ENCODE measurements at places on chromosomes 16 and 17.

DNA sequence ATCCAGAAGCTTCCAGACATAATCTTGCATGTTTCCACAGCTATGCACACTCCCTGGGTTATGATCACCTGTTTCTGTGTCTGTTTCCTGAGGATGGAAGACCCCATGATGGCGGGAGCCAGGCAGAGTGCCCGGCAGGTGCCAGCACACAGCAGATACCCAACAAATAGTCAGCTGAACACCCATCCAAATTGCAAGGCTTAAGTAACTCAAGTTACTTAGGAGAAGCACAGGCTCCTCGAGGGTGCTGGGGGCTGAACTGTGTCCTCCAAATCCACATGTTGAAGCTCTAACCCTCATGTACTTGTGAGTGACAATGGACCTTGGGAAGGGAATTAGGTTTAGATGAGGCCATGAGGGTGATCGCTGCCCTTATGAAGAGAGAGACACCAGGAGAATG lies 79.5 kb upstream of the DOC2B start:
- no peak for DNase-seq

- no peak for DNase-seq
Observed at GRCh38 chr16:85715169-85716021, 26.6 kb upstream of the GINS2 start.

DNA sequence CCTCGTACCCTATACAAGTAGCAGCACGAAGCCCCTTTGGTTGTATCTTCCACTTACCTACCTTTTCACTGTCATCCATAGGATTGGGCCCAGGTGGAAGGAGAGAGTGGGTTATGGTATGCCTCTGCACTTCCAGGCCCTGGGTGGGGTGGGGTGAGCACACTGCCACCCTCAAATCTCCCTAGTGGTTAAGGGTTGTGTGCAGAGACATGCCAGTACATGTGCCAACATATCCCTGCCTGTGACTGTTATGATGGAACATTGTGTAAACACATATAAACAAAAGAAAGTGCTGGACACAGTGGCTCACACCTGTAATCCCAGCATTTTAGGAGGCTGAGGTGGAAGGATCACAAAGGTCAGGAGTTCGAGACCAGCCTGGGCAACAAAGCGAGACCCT lies 11.1 kb downstream of the HROB start:
- no peak for DNase-seq

DNA sequence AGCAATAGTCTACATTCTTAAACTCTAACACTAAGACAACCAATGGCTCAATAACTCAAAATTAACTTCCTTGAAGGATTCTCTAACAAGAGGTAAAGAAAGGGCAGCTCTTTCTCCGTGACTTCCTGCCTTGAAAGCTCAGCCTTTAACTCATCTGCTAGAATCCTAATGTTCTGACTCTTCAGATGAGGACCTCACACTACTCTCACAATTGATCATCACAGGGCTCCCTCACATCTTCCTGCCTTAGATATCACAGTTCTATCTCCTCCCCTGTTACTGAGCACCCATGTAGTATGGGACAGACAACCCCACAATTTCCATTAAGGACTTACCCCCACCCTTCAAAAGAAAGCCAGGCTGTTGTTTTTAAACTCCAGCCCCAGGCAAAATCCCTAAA lies 33.5 kb downstream of the SMURF2 start:
- DNase-seq: no peak

DNA sequence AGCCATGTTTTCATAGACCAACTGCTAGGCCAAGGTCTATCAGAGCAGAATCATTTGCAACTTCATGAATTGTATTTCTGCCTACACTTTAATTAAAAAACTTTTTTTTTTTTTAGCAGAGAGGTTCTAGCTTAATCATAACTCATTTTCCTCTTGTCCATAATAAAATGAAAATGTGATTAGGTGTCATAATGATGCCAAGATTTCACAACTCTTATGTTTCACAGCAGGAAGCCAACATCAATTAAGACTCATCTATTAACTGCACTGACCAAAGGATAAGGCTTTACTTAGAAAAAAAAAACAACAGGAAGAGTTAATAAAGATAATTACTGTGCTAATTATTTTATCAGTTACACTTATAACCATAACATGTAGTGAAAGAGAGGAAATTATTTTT lies 18.9 kb upstream of the RNF43 start:
- no peak for DNase-seq

All from amygdala (tissue), 56 donors.